HFF-Myc (cell line): ENCODE measurements at places on chromosomes 11 and 22.

- DNase-seq = peak; percentile 27
Measured at GRCh38 chr11:74726547-74727182, 4.6 kb downstream of the CHRDL2 start.

GRCh38 chr22:29224121-29224858, 18.6 kb downstream of the EMID1 start:
- no peak for DNase-seq

DNA sequence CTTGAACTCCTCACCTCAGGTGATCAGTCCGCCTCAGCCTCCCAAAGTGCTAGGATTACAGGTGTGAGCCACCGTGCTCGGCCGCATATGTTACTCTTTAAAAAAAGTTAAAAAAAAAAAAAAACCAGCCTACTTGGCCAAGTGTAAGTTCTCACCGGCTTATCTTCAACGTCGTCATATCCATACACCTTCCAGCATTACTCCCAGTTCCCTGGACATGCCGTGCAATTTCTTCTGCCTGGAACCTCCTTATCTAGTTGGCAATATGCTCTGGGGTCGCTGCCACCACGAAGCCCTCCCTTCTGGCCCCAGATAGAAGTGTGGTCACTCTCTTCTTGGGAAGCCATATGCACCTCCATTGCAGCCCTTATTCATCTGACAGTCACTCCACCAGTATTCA, 36.3 kb upstream of the CBX7 start:
- DNase-seq = no peak

DNA sequence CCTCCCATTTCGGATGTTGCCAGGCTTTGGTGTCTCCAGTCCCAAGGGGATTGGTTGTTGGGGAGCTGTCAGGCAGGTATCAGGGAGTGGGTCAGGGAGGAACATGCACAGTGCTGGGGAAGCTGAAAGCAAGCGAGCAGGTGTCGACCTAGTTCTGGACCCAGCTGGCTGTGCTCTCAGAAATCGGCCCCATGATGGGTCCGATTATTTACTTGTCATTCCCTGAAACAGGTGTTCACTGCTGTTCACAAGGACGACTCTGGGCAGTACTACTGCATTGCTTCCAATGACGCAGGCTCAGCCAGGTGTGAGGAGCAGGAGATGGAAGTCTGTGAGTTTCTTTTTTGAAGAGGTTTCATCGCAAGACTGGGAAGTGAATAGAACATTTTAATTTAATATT, 76.8 kb downstream of the JAM3 start:
- no peak for DNase-seq

DNA sequence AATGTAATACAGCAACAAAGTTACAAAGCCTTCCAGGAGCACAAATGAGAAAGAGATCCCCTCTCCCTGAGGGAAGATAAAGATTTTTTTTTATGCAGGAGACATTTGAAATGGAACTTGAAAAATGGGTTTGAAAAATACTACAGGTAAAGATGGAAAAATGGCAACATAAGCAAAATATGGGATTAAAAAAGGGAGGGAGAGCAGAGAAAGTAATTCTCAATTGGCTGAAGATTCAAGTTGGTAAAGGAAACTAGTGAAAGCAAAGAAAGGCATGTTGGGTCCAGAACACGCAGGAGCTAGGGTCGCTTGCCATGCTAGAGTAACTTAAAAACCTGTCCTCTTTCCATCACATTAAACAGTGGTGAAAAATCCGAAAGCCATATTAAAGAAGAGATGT, 1.5 kb downstream of the ZW10 start:
- DNase-seq = no peak

- DNase-seq = no peak
Measured at GRCh38 chr22:40009292-40009774, 14.6 kb downstream of the FAM83F start.

DNA sequence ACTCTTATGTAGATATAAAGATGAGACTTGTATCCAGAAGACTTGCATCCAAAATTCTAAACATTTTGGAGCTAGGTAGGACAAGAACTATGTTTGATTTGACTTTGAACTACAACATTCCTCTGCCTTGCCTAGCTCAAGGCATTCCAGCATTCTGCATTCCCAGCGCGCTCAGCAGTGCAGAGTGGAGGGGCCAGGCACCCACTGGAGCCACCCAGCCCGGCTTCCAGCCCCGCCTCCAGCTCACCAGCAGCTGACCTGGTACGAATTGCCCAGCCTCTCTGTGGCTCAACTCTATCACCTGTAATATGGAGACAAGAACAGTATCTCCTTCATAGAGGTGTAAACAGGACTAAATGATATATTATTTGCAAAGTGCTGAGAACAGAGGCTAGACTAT, 28.8 kb downstream of the PRDM10 start:
- no peak for DNase-seq

- DNase-seq = no peak
Measured at GRCh38 chr11:67376063-67376820, 2.8 kb upstream of the CLCF1 start.

DNA sequence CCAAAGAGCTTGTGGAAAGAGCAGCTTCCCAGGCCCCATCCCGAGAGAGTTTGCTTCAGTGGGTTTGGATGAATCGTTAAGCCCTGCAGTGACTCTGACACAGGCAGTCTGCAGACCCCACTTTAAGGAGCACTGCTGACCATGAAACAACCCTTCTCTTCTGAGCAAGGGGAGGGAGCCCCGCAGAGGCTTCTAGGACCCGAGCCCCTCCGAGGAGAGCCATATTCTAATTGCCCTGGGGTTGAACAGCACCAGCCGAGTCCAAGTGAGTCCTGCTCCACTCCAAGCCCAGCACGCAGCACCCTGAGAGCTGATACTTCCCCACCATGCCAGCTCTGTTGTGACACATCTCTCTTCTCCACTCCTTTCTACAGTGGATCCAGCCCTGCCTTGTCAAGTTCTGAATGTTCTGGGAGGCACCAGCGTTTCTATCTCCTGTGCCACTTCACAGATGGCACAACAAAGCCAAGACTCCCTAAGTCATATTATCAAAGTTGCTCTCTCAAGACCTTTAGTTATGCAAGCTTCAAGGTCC, 10.4 kb downstream of the USP2 start:
- DNase-seq = no peak

GRCh38 chr11:66478729-66479393, 1.4 kb upstream of the DPP3 start:
- no peak for DNase-seq

- DNase-seq = no peak
Measured at GRCh38 chr22:19471572-19471971, 7.4 kb downstream of the UFD1 start.

DNA sequence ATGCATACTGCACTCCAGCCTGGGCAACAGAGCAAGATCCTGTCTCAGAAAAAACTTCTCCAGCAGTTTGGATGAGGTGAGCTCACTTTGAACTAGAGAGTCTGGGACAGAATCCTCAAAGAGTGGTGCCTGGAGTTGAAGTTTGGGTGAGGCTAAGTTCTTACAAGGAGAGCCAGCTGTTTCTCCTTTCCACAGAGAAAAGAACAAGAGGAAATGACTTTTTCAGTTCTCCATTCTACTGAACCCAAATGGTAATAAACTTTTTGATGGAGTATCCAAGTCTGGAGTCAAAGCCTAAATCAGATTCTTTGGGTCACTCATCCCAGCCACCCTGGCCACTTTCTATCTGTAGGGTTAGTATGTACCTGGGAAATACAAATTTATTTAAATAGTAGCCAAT, 102.7 kb downstream of the TRAF6 start:
- no peak for DNase-seq

DNA sequence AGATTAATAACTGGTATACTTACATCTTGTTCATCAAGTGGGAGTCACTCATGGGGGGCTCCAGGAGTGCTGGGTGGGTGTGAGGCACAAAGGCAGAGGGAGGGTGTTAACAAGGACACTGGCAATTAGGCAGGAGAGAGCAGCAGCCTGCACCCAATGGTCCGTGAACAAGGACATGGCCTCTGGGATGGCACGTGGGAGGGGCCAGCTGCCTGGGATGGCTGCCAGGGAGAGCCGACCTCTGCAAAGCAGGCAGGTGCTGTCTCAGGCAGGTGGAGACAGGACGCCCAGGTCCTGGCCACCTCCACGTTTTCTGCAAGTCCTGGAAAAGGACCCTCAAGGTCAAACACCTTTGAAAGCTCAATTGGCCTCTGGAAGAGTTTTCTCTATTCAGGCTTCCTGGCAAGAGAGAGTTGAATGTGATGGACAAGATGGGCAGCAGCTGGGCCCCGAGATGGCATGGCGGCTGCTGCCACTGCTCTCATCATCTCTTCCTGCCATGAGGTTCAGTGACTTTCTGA, 257.1 kb downstream of the BUD13 start:
- DNase-seq = no peak

DNA sequence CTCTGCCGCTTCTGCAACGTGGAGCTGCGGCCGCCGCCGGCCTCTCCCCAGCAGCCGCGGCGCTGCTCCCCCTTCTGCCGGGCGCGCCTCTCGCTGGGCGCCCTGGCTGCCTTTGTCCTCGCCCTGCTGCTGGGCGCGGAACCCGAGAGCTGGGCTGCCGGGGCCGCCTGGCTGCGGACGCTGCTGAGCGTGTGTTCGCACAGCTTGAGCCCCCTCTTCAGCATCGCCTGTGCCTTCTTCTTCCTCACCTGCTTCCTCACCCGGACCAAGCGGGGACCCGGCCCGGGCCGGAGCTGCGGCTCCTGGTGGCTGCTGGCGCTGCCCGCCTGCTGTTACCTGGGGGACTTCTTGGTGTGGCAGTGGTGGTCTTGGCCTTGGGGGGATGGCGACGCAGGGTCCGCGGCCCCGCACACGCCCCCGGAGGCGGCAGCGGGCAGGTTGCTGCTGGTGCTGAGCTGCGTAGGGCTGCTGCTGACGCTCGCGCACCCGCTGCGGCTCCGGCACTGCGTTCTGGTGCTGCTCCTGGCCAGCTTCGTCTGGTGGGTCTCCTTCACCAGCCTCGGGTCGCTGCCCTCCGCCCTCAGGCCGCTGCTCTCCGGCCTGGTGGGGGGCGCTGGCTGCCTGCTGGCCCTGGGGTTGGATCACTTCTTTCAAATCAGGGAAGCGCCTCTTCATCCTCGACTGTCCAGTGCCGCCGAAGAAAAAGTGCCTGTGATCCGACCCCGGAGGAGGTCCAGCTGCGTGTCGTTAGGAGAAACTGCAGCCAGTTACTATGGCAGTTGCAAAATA, 816 bp downstream of the PDE3B start:
- DNase-seq = no peak

DNA sequence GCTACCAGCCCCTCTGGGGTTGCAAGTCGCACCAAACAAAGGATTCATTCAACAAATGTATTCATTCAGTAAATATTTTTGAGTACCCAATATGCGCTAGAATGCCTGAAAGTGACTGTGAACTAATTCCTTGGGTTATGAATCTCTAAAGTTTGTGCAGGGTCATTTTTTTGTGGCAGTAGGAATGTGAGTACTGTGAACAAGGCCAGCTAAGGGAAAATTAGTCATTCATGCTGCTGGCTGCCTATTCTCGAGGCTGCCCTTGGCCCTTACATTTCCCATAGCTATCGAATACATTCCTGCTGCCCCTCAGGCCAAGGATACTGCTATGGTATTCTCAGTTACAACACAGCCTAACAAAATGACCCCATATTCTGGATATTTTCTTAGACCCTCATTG, 141.6 kb downstream of the TRPC6 start:
- DNase-seq = no peak

- DNase-seq = no peak
Measured at GRCh38 chr11:71946144-71946571, 17.3 kb downstream of the RNF121 start.

DNA sequence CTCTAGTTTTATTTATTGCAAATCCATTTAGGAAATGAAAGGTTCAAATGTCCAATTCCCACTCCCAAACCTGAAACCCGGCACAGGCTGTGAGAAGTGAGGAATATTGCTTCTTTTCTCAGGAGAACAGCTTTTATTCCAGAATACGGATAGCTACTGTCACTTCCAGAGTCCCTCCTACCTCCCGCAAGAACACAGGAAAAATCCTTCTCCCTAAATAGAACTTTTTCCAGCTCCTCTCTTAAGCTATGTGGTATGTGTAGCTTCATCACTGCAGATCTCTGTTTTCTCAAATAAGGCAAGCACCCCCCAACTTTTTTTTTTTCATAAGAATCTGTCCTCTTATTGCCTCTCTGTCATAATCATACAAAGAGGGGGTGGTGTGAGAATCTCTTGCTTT, 126.8 kb downstream of the LARGE1 start:
- DNase-seq = no peak

DNA sequence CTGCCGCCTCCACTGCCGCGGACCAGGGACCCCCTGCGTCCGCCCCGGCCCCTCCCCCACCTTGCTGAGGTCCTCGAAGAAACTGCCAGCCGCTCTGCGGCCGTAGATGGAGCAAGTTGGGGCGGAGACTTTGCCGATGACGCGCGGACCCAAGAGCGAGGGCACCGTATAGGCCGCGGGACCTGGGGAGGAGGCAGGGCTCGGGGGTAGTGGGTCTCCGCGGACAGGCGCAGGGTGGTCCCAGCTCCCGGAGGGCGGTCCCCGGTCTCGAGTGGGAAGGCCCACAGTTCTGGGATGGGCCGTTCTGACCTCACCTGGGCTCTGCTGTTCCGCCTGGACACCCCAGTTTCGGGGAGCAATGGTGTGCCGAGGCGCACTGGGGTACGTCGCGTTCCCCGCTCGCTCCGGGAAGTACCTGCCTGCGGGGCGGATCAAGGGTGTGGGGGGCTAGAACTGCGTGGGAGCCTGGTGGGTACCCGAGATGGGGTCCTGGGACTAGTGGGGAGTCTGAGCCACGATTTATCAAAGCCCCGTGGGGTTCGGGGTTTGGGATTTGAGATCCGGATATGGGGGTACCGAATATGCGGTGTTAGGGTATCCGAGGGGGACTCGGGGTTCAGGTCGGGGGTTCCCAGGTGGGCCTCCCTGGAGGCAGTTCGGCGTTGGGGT, 1.2 kb upstream of the TYMP start:
- no peak for DNase-seq

DNA sequence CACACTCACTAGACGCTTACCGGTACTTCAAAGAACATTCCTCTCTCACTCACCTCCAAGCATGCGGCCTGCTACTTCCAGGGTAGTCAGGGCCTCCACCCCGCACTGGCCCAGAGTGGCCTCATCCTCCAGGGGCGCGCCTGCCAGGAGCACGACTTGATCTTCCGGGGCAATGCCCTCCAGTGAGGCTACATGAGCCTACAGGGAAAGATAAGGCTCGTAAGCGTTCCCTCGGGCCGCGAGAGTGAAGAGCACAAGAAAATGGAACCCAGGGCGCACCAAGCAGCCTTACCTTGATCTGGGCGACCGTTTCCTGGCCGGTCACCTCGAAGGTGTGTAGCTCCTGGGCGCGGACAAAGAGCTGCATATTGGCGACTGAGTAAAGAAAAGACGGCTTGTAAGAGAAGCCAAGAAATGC, 478 bp downstream of the FAU start:
- DNase-seq = no peak

DNA sequence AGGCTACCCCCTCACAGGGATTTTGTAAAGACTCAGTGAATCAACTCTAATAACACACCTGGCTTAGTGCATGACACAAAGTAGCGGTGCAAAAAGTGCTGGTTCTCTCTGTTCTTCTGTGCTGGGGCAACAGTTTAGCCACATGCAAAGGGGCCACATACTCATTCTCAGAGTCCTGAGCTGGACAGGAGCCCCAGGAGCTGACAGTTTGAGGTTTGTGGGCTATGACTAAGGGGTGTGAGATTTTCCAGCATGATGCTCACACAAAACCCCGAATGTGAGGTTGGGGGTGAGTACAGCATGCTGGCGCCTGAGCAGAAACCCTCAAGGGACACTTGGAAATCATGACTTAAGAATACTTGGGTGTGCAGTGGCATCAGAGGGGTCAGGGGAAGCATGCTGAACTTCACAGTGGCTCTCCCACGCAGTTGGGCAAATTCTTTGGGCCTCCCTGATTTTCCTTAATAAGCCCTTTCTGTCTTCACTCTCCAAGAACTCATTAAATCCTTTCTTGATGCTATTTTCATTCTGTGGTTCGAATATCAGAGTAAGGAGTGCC, 31.0 kb downstream of the TMPRSS5 start:
- peak; percentile 30 for DNase-seq

GRCh38 chr11:64762674-64763525, 3.1 kb upstream of the PYGM start:
- no peak for DNase-seq
